ENCODE measurements at places on chromosomes 7 and 10.

DNA sequence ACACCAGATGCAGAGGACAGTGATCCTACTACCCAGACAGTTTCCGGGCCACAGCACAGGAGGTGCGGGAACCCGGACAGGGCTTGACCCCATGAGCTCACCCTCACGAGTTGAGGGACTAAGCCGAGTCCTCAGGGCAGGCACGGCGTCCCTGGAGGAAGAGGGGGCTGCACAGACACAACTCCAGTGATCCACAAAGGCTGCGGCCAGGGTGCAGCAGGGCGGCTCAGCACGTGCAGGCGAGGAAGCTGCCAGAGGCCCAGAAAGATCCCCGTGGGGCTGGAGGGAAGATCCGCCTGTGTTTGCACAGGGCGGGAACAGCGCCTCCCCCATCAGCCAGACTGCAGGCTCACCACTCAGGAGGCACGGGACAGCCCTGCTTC lies 45.9 kb upstream of the TMEM72 start:
- peak; percentile 43 for DNase-seq

- no peak for DNase-seq
Measured at GRCh38 chr7:3033581-3033980, 10.1 kb downstream of the CARD11 start.

DNA sequence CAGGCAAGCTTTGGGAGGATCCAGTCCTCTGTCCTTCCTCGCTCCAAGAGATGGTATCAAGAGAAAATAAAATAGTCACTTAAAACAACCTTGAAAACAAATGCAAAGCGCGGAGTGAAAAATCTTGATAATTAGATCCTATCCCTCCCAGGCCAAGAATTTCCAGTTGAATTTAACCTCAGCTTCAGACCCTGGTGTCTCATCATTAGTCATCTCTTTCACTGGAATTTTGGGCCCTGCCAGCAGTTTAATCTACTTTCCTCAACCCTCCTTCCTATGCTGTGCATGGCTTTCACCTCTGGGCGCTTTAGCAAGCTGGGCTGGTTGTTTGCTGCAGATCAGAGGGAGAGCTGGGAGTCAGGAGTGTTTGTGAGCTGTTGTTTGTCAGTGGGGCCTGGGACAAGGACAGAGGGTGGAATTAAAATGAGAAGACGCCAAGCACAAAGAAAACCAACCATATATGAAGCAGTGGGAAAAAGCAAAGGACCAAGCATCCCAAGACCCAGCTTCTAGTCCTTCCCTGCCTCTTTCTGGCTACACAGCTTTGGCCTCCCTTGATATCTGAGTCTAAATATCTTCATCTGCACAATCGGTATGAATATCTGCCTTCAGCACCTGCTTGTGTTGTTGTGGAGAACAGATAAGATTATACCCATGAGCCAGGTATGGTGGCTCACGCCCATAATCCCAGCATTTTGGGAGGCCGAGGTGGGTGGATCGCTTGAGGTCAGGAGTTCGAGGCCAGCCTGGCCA lies 13.5 kb downstream of the MYOF start:
- DNase-seq: no peak

GRCh38 chr7:140062118-140062527 lies 628 bp downstream of the PARP12 start:
- DNase-seq: peak; percentile 67

DNA sequence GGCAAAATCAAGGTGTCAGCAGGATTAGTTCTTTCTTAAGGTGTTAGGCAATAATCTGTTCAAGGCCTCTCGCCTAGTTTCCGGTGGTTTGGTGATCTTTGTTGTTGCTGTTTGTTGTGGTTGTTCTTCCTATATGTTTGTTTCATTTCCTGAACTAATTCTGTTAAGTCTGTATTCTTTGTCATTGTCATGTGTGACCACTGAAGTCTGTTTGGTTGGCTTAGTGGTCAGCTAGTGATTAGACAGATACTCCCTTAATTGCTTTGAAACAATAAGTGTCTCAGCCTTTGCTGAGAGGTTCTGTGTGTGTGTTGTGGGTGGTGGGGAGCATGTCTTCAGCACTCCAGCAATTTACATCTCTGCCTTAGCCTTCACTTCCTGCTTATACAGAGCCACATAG lies 46.0 kb downstream of the ABCC2 start:
- no peak for DNase-seq

DNA sequence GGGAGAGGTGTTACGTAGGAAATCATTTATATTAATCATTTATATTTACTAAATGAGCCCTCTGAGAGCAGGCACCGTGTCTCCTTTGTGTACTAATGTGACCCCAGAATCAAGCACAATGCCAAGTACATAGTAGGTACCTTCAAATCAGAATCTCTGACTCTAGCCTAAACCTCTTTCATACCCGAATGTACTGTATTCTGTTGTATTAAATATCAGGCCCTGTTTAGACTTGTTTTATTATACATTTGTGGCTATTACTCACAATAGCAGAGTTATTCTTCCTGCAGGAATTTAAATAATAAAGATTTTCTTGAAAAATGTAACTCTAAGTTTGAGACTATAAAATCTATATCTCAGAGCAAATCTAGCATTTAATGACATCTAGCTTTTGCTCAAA lies 297.3 kb downstream of the EXOC4 start:
- DNase-seq: no peak

- DNase-seq: no peak
Measured at GRCh38 chr10:44416936-44417335, 32.0 kb upstream of the CXCL12 start.

- peak; percentile 22 for DNase-seq
Measured at GRCh38 chr10:87038286-87038717, 18.2 kb downstream of the FAM25A start.

GRCh38 chr10:83603708-83604107 lies 535.6 kb upstream of the GHITM start:
- peak; percentile 7 for DNase-seq

DNA sequence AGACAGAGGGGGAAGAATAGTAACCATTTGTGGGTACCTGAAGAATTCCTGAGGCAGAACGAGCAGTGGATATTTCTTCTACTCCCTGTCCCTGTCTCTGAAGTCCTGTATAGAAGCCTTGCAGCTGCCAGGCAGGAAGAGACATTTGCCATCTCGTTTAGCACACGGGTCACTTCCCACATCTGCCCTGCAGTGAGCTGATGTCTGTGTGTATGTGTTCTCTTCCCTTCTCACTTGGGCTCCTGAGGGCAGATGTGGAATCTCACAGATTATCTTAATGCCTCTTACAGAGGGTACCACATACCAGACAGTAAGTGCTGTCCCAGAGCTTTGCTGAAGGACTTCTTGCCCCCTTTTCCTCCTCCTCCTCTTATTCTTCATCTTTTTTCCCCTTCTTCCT lies 14.1 kb upstream of the TRPV6 start:
- DNase-seq: no peak

- peak; percentile 70 for DNase-seq
Measured at GRCh38 chr7:152674860-152675758, 832 bp downstream of the XRCC2 start.

DNA sequence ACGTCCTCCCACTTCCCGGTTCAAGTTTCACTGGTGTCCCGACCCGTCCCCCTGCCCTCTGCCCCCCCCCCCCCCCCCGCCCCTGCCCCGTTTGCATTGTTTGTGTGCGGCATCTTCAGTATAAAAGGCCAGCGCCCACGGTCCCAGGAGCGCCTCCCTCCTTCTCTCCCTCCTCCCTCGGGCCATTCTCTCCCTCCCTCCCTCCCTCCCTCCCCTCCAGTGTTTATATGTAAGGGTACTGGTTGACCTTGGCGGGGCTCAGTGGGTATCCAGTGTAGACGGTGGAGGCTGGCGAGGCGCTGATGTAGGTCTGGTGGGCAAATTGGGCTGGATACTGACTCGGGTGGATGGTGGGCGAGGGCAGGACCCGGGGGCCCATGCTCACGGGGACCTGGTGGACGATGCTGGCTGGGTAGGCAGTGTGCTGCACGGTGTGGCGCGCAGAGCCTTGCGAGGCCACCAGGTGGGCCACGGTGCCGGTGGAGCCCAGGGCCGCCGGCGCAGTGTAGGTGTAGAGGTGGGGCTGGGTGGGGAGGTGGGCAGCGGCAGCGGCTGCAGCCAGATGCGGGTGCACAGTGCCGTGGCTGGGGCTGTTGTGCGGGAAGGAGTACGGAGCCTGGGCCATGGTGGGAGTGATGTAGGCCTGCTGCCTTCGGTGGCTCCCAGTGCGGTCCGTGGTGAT lies 49.4 kb downstream of the CLEC2L start:
- no peak for DNase-seq

GRCh38 chr7:102463841-102464576 lies 654 bp downstream of the ALKBH4 start:
- DNase-seq: peak; percentile 53

- peak; percentile 66 for DNase-seq
Measured at GRCh38 chr7:74606101-74606908, 51.2 kb upstream of the GTF2I start.

GRCh38 chr10:97549587-97550322 lies 22.8 kb upstream of the ANKRD2 start:
- no peak for DNase-seq

DNA sequence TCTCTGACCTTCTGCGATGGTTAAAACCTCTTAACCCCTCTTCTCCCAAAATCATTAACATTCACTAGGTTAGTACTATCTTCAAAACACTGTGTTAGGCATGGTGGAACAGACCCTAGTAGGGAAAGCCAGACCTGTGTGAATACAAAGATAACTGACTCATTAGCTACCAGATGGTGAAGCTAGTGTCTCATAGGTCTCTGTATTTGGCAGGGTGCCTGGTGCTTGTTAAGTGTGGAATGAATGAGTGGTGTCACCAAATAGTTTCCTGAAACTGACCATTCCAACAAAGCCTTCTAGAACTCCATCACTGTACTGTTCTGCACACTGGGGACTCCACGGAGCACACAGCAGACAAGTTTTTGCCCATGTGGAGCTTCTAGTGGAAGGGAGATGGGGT lies 27.7 kb upstream of the TM9SF3 start:
- DNase-seq: no peak
